ENCODE measurements at places on chromosomes 7 and 10.

DNA sequence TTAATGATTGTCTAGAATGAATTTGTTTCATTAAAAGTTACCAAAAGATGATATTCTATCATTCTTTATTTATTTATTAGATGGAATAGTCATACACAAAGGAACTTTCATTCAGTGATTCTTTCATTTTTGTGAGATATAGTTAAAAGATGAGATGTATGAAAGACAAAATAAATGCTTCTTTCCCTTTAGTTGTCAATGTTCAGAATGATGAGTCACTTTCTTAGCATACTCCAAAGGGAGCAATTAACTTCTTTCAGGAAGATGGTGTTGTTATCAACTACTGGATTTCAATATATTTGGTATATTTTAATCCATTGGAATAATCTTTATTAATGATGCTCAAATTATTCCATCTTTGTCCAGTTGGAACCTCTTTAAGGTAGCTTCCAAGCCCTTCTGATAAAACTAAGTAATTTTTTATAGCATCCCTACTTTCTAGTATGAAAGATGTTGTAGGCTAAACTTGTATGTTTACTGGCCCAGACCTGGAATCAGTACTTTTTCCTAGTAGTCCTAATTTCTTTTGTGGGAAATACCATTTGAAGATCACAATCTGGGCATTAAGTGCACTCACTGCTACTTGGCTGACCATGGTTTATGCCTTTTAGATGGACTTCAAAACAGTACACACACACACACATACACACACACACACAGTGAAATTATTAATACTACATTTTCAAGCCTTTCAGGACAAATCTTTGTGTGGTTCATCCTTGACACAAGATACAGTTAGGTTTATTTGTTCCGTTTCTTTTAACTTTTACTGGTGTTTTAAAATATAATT, 2.5 kb downstream of the GIMAP7 start:
- DNase-seq: no peak

GRCh38 chr7:24227068-24227467, 56.9 kb upstream of the NPY start:
- no peak for DNase-seq

DNA sequence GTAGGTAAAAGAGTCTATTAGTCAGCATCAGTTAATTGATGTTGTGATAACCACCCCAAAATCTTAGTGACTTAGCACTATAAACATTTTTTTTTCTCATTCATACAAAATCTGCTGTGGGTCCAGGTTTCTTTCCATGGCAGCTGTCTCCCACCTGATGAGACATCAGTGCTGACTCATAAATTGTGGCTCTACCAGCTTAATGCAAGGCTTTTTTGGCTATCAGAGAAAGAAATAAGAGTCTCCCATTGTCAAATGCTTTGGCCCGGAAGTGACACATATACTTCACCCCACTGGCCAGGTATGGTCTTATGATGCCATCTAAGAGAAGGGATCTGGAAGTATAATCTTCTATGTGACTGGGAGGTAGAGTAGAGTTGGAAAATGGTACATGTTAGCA, 14.5 kb downstream of the DNAJB9 start:
- no peak for DNase-seq

DNA sequence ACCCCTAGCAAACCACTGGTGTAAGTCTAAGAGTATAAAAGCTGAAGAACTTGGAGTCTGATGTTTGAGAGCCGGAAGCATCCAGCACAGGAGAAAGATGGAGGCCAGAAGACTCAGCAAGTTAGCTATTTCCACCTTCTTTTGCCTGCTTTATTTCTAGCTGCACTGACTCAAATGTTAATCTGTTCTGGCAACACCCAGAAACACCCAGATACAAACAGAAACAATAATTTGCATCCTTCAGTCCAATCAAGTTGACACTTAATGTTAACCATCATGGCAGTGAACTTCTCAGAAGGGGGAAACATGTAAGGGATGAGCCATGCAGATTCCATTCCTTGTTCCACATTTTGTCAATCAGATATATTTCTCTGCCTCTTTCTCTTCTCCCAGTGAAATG, 101.8 kb upstream of the FERD3L start:
- no peak for DNase-seq

GRCh38 chr7:129940329-129940728, 12.4 kb downstream of the UBE2H start:
- no peak for DNase-seq

DNA sequence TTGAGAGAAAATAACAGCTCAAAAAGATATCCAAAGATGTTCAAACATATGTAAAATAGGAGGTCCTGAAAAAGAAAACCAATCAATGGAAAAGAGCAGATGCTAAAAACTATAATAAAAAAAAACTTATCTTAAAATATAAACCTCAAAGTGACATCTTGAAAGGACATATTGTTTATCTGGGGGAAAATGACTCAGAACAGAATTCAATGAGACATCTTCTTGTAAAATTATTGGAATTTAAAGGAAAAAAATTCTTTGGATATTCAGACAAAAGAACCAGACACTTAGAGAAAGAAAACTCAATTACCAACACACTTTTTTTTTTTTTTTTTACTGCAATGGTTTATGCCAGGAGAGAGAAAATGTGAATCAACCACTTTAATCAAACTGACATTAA, 58.9 kb downstream of the NAMPT start:
- no peak for DNase-seq
